ENCODE measurements at places on chromosomes 2 and 18.
A peak's percentile ranks its signal among the peaks of the same experiment; 100 is the strongest.

DNA sequence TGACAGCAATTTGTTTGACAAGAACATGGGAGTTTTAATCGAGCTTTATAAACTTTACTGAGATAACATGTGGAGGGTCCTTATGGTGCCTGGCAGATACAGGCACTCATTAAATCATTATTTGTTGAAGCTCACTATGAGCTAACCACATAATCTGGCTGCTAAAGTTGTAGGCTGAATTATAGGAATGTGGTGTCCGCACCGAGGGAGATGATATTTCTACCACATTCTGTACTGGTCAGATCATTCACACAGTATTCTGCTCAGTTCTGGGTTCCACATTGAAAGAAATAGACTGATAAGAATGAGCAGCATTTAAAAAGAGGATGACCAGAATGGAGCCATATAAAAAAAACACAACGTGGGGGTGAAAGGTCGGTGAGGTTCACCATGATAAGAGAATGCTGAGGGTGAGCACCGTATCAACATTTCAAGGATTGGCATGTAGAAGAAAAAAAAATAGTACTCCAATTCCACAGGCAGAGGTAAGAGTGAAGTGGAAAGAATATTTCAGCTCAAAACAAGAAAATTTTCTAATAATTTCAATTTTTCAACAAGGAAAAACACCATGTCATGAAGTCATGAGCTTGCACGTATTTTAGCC is 54.4 kb downstream of the TMEFF2 start:
- DNase-seq, result no peak

- no peak for DNase-seq
Measured at GRCh38 chr2:88656690-88657089, 29.4 kb upstream of the EIF2AK3 start.

- DNase-seq, result no peak
Measured at GRCh38 chr2:7792031-7792651, 874.9 kb downstream of the RNF144A start.

GRCh38 chr2:101998896-101999789 is 7.4 kb downstream of the IL1R2 start:
- peak; percentile 23 for DNase-seq

DNA sequence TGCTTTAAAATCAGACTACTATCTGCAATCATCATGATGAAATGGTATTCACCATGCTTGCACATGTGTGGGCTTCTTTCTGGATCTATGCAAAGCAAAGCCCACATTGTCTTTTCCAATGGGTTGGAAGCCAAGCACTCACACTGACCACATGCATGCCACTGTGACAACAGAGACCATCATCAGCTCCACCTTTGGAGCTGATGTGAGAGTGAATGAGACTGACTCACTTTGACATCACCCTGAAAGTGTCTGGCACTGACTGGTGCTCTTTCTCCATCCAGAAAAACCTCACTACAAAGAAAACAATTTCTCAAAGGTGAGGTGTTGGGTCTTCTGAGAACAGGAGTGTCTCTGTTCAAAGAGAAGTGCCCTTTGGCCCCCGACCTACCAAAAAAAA is 4.7 kb downstream of the MYO5B start:
- no peak for DNase-seq

- no peak for DNase-seq
Measured at GRCh38 chr18:49645841-49646351, 84.0 kb downstream of the LIPG start.

DNA sequence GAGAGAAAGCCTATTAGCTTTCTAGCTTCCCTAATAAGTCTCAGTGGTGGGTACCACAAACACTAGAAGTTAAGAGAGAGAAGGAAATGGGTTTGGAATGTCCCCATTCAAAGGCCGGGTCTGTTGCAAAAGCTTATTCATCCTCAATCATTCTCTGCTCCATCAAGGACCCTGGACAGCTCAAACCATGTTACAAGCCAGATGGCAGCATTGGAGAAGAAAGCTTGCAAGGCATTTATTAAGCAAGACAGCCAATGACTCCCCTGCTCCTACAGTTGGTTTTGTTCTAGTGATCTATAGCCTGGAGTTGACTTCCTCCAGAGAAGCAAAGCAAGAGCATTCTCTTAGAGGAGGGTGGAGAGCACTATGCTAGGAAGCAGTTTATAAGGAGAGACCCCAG is 86.9 kb upstream of the LMAN1 start:
- no peak for DNase-seq

DNA sequence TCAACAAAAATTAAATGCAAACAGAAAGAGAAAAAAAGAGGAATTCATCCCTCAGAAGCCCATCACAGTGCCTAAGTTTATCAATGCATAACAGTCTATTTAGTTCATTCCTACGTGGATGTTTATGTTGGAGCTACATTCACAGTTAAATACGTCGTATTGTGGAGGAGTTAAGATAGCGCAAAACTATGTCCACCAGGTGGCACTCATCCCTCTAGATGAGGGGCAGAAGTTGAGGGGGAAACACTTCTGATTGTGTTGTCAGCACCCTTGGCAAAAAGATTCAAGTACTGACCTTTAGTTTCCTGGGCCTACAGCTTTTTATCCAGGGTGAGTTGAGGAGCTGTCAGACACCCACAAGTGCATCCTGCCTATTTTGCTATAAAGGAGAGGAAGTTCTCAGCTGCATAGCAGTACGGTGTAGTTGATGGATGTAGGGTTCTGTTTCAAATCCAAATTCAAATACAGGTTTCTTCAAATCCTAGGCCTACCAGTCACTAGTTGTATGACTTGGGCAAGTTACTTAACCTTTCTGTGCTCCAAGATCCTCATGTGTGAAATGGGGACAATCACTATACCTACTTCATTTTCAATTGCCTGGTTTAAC is 26.8 kb upstream of the MYO1B start:
- DNase-seq, result peak; percentile 27

- DNase-seq, result no peak
Measured at GRCh38 chr2:62197925-62198633, 2.2 kb downstream of the B3GNT2 start.

GRCh38 chr2:120878970-120879369 is 143.3 kb downstream of the GLI2 start:
- DNase-seq, result no peak

DNA sequence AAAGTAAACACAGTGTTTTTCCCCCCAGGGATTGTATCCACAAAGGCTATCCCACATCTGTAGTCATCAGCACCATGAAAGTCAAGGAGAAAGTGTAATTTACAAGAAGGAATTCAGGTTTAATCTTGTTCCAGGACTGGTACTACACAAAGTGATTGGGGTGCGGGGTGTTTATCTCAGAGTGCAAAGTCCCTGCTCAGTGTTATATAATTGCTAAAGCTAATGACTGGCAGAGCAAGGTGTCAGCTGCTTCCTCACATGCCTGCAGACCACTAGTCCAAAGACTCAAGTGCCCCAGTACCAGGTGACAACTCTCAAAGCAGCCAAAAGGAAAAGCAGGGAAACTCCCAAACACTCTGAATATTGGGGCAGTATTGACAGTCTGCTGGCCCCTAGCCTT is 40.4 kb upstream of the PDCL3 start:
- no peak for DNase-seq

- no peak for DNase-seq
Measured at GRCh38 chr2:189576396-189576795, 4.2 kb downstream of the SLC40A1 start.

DNA sequence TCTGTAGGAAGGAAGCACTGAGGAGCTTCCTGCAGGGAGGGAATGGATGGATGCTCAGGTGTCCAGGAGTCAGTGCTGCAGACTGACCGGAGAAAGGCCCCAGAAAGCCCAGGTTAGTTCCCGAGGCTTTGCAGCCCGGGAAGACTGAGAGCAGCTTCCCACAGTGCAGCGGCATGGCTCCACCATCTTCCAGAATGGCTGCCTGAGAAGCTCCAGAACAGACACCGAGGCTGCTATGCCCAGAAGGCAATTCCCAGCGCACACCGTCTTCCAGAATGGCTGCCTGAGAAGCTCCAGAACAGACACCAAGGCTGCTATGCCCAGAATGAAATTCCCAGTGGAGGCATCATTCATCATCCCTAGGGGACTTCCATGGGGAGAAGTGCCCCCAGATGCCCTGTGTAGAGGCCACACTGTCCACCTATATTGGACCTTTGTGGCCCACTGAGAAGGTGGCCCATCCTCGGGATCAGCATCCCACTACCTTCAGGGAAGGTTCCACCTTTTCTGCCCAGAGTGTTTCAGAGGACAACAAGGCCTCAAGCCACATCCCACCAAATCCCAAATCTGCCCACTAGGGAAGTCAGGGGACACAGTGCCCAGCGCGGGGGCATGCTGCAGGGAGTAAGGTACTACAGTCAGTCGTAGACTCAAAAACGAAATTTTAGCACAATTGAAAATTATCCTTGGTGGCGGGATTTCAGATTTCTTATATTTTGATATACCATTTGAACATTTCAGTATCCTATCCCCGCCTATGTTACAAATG is 80.5 kb downstream of the KCNF1 start:
- no peak for DNase-seq

All from stimulated activated CD4-positive, alpha-beta T cell treated with anti-CD3 and anti-CD28 coated beads, Interleukin-4, amount 100 ng/mL, for 1 hour (primary cell).